ENCODE measurements at places on chromosomes 11 and 22.

GRCh38 chr11:68825571-68825970, 16.1 kb downstream of the CPT1A start:
- peak; percentile 51 for DNase-seq

DNA sequence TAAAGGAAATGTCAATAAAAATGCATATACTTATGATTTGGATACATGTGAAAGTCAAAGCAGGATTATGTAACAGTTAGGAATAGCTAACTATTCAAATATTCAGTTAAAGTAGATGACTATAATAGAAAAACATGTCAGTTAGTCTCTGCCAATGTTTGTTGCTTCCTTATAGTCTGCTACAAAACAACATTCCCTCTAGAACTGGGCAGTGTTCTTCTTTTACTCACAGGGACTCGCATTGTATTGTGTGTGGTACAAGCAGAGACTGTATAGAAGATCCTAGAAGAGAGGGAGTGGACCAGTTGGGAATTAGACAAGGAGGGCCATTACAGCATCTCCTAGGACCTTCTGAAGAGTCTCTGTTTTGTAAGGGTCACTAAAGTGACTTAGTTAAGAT, 10.6 kb downstream of the ACAT1 start:
- no peak for DNase-seq

DNA sequence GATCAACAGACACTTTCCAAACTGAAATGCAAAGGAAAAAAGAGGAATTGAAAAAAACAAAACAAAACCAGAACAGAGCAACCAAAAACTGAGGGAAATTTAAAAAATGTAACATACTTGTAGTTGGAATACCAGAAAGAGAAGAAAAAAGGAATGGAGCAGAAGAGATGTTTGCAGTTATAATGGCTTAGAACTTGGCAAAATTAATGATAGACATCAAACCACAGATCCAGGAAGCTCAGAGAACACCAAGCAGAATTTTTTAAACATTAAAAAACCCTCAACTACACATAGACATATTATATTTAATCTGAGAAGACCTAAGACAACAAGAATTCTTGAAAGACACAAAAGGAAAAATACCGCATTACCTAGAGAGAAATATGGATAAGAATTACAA, 46.1 kb downstream of the ASCL2 start:
- no peak for DNase-seq

- DNase-seq = no peak
Measured at GRCh38 chr11:69841170-69841858, 22.1 kb upstream of the FGF3 start.

- DNase-seq = no peak
Measured at GRCh38 chr11:126601550-126602215, 246.2 kb downstream of the ST3GAL4 start.

GRCh38 chr22:48044487-48045060, 1282.1 kb downstream of the TBC1D22A start:
- no peak for DNase-seq

GRCh38 chr22:43782448-43782847, 29.7 kb downstream of the EFCAB6 start:
- DNase-seq = no peak

DNA sequence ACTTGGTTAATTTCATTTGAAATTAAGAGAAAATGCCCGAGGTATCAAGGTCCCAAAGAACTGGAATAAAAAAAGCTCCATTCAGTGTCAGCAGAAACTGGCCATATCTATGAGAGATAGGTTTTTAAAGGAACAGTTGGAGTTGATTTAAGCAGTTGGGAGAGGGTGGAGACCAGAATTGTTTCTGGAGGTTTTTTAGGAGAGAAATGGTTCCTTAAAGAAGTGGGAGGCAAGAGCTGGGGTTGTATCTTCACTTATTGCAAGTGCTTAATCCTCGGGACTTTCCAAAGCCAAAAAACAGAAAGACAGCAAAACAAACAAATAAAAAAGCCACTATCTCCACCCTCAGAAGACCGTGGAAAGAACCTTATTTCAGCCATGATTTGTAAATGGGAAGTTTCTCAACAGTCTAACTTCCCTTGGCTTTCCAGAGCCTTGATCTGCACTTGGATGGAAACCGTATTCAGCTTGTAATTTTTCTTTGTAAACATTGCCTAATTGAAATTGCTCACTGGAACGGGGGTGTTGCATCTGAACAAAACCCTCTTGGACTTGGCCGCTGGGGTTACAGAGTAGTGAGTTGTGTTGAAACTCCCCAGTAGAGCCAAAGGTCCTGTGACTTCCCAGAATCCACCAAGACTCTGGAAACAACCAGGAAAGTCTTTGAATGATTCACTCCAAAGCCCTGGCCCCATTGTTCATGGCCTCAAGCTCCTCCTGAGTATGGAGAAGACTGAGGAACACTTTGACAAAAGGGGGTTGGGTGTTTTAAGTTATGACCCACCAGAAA, 115.6 kb downstream of the SLC1A2 start:
- no peak for DNase-seq
